AG04449 (cell line): ENCODE measurements at places on chromosomes 13 and 19.

- DNase-seq, result no peak
Measured at GRCh38 chr19:16368385-16369305, 44.0 kb downstream of the KLF2 start.

DNA sequence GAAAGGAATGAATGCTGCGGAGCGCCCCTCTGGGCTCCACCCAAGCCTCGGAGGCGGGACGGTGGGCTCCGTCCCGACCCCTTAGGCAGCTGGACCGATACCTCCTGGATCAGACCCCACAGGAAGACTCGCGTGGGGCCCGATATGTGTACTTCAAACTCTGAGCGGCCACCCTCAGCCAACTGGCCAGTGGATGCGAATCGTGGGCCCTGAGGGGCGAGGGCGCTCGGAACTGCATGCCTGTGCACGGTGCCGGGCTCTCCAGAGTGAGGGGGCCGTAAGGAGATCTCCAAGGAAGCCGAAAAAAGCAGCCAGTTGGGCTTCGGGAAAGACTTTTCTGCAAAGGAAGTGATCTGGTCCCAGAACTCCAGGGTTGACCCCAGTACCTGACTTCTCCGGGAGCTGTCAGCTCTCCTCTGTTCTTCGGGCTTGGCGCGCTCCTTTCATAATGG is 8.6 kb downstream of the PDX1 start:
- no peak for DNase-seq

GRCh38 chr19:36152019-36152351 is 262 bp downstream of the COX7A1 start:
- DNase-seq, result no peak

GRCh38 chr13:52348983-52349780 is 56.8 kb downstream of the THSD1 start:
- no peak for DNase-seq

DNA sequence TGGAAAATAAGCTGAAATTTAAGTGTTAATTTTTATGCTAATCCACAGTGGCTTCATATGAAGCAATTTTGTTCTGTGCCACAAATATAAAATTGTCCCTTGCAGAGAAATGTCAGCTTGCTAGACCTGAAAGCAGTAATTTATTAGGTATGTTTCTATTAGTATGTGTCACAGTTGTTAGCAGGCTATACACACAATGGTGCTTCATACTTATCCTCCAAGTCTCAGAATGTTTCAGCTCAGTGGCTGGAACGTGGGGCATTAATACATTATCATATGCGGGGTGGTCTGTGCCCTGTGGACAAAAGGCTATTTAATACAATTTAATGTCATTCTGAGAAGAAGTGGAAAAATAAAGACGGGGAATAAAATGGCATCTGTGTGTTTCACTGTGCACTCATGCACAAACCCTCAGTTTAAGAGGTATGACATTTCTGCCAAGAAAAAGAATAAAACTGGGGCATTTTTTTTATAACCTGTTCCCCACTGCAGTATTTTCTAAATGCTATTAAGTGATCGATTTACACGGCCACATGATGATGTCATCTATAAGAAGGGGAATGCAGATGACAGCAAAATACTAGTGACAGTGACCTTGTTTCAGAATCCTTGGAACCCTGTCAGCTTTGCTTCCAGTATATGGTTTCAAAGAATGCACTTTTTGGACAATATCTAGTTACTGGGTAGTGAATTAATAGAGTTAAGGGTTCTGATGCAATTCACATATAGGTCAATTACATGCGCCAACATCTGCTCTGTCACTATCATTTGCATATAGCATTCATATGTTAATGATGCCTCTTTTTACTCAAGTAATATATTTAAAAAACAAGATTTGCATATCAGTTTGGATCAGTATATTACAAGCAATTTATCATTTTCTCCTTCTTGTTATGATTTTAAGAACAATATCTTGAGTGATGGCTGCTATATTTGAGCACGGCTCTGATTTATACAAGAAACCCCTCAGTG is 21.2 kb upstream of the ZNF536 start:
- DNase-seq, result no peak

- DNase-seq, result no peak
Measured at GRCh38 chr13:77728265-77729125, 31.0 kb downstream of the SLAIN1 start.

DNA sequence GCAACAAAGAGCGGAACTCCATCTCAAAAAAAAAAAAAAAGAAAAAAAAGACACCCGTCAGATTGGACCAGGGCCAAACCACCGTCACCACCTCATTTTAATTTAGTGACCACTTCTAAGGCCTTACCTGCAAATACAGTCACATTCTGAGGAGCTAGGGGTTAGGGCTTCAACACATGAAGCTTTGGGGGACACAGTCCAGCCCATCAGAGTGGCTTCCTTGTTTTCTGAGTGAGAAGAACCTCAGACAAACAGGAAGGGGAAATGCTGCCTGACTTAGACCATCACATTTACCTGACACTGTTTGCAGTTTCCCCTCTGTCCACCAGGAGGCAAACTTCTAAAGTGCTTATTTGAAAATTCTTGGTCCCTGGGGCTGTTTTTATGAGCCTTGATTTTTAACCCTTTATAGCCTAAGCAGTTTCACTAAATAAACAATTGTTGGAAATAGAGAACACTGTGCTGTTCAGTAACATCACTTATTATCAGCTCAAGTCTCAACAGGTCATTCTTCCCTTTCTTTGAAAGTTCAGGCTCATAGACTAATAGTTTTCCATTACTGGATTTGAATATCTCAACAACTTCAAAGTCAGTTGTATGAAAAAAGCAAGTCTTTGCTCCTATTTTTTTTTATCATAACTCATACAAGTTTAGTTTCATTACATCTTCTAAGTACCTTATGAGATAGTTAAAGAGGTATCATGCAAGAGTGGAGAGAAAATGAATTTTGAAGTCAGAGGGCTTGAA is 74.9 kb upstream of the WASF3 start:
- no peak for DNase-seq

GRCh38 chr13:112997188-112998130 is 28.4 kb downstream of the MCF2L start:
- no peak for DNase-seq

DNA sequence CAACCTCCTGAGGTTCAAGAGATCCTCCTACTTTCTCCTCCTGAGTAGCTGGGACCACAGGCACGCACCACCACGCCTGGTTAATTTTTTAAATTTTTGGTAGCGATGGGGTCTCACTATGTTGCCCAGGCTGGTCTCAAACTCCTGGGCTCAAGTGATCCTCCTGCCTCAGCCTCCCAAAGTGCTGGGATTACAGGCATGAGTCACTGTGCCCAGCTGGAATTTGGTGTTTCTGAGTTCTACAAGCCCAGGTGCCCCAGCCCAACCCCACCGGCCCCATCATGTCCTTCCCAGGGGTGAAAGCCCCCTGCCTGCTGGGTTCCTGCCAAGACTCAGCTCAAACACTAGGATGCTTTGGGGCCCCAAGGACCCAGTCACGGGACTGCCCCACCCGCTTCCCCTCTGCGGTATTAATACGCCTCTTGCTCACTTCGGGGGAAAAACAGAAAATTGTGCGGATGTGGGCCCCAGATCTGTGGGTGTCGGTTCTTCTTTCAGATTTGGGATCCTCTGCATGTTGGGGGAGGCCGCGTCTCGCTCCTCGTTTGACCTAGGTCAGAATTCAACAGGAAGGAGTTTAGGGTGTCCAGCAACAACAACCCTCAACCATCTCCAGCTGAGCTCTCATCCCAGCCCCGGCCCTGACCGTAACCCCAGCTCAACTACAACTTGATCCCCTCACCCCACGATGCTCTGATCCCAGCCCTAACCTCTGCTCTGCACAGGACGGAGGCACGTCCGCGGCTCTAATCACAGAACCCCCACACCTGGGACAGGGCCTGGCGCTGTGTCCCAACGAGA is 3.7 kb upstream of the FCER2 start:
- DNase-seq, result no peak

- DNase-seq, result no peak
Measured at GRCh38 chr13:58302349-58302748, 670.8 kb downstream of the PCDH17 start.
